ENCODE measurements at places on chromosomes 5 and 9.

- H3K27me3 ChIP-seq = no peaks in the 10 kb centered on the region
- H3K4me3 ChIP-seq = no peak overlapping the region
- DNase-seq = peak; percentile 93
- no peak overlapping the region for H3K27ac ChIP-seq
Measured at GRCh38 chr9:131773911-131774379, 34.1 kb upstream of the RAPGEF1 start.

DNA sequence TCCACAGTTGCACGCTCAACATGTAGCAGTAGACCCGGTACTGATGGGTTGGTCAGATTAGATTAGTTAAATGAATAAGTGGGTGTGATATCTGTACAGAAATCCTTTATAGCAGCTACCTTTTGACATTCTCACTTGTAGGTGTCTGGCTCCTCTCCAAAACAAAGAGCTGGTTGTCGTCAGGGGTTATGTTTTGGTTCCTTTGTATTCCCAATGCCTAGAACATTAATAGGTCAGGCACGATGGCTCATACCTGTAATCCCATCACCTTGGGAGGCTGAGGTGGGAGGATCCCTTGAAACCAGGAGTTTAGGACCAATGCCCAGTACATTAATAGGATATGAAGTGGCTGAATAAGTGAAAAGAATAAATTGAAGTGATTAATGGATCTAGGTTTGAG is 182.1 kb downstream of the SNCAIP start:
- H3K27ac ChIP-seq = no peak overlapping the region
- H3K36me3 ChIP-seq = no peaks in the 10 kb centered on the region
- DNase-seq = no peak
- no peak overlapping the region for H3K4me3 ChIP-seq
- H3K27me3 ChIP-seq = no peaks in the 10 kb centered on the region

DNA sequence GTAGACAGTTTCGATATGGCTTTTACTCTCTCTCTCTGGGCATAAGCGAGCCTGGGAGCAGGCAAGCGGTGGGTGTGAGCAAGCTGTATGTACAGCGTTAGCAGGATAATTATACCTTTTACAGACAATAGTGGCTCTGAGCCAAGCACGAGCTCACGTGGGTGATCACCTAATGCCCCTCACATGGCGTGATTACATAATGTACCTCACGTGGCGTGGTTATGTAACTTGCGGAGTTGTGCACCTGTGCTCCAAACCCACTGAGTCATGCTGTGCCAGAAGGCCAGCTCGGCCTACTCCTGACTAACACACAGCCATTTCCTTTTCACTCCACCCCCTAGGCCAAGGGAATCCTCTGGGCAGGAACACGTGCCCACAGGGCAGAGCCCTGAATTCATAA is 797.2 kb downstream of the EFNA5 start:
- no peaks in the 10 kb centered on the region for H3K36me3 ChIP-seq
- H3K27ac ChIP-seq = no peak overlapping the region
- no peaks in the 10 kb centered on the region for H3K4me1 ChIP-seq
- no peaks in the 10 kb centered on the region for H3K27me3 ChIP-seq

DNA sequence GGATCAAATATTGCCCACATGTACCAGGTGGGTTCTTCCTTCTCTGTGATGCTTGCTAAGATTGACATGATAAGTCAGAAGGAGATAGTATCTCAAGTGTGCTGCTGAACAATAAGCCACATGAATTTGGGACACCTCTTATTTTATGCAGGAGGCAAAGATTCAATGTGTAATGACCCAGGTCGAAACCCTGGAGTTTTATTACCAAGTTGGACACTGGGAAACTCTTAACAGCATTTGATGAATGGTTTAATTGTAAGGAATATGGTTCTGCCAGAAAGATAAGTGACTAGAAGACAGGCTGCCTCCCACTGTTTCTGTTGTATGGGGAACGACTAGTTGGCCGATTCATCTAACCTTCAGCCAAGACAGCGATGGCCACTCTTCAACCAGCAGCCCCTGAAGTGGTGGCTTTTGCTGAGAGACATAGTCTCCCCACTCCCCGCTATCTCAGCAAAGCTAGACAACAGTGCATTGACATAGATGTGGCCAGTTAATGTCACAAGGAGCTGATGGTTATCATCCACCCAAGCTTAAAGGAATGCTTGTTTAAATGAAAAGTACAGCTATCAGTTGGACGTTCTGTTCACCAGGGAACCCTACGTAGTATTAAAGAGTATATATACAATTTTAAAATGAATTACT is 407.7 kb downstream of the KDM4C start:
- H3K4me1 ChIP-seq = no peaks in the 10 kb centered on the region
- no peak overlapping the region for H3K27ac ChIP-seq
- no peak for DNase-seq
- H3K27me3 ChIP-seq = no peaks in the 10 kb centered on the region

DNA sequence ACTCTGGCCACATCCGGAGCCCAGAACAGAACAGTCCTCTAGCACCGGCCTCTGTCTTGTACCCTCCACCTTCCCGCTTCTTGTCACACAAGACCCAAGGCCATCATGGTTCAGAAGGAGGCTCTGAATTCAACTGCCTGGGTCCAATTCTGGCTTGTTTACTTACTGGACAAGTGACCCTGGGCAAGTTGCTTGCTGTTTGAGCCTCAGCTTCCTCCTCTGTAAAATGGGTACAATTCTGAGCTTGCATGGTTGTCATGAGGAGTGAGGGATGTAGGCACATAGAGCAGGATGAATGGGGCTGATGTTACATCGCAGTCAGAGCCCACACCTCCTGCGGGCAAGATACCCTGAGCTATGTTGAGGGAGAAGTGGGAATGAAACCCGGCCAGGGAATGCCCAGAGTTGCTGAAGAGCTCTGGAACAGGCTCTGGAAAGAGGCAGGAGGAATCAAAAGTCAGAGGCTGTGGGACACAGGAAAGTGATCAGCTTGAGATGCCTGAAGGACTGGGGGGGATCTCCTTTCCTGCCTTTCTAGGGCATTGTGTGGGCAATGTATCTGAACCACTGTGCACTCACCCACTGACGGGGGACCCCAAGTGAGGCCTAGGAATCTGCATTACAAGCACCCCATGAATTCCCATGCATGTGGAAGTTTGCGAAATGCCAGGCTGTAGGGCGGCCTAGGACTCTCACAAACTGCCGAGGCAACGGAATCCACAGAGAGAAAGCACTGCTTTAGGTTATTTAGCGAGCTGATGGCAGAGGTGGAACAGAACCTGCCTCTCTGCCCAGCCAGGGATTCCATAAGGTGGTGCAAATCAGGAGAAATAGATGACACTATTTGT is 29.4 kb upstream of the IL17B start:
- no peak overlapping the region for H3K4me3 ChIP-seq
- no peak overlapping the region for H3K27ac ChIP-seq
- H3K27me3 ChIP-seq = no peaks in the 10 kb centered on the region
- H3K36me3 ChIP-seq = no peaks in the 10 kb centered on the region
- DNase-seq = no peak

DNA sequence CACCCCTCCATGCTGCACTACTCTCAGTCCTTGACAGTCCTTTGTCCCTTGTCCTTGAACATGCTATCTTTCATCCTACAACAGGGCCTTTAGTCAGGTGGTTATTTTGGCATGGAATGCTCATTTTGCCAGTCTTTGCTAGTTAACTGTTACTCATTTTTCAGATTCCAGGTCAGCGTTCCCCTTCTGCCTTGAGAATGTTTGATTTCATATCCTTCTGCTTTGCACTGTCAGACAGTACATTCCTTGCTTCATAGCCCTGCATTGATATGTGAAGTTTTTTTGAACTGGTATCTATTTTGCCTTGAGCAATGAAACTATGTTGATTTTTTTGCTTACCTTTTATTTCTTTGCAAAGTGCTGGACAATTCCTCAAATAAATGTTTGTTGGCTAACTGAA is 638.2 kb upstream of the SEMA6A start:
- H3K36me3 ChIP-seq = no peaks in the 10 kb centered on the region
- H3K27me3 ChIP-seq = no peaks in the 10 kb centered on the region
- peaks cover 4% of the 10 kb centered on the region for H3K4me1 ChIP-seq
- H3K4me3 ChIP-seq = no peak overlapping the region
- H3K27ac ChIP-seq = no peak overlapping the region

GRCh38 chr9:15622318-15622971 is 69.6 kb downstream of the CCDC171 start:
- H3K27me3 ChIP-seq = no peaks in the 10 kb centered on the region

DNA sequence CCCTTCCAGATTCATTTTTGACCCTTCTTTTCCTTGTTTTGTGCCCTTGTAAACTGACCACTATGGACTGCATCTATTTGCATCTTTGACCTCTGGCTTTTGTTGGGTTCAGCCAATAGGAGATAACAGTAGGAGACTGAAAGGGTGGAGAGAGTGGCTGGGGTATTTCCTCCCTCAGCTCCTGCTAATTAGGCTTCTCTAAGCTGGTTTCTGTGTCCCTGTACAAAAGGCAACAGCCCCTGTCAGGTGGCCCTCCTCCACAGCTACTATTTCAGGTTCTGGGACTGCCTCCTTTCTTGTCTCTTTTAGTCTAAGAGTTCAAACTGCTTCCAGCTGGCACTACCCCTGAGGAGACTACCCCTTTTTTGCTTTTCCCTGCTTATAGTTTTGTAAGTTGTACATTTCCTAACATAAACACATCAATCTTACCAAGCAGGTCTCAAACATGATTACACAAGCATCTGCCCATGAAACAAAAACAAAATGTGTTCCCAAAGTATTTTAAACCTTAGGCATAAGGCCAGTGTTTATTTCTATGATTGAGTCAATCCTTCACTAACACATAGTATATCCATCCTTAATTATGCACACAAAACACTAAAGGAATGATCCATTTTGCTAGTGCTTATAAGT is 262.0 kb upstream of the TRPM3 start:
- no peaks in the 10 kb centered on the region for H3K27me3 ChIP-seq
- peaks cover 22% of the 10 kb centered on the region for H3K4me1 ChIP-seq
- peak overlapping the region; percentile 32 for H3K4me3 ChIP-seq
- H3K27ac ChIP-seq = peak overlapping the region; percentile 88

- H3K27ac ChIP-seq = no peak overlapping the region
- peaks cover 8% of the 10 kb centered on the region for H3K4me1 ChIP-seq
- no peaks in the 10 kb centered on the region for H3K36me3 ChIP-seq
- no peaks in the 10 kb centered on the region for H3K27me3 ChIP-seq
- DNase-seq = no peak
Measured at GRCh38 chr5:137891849-137892248, 2.6 kb downstream of the PKD2L2 start.

DNA sequence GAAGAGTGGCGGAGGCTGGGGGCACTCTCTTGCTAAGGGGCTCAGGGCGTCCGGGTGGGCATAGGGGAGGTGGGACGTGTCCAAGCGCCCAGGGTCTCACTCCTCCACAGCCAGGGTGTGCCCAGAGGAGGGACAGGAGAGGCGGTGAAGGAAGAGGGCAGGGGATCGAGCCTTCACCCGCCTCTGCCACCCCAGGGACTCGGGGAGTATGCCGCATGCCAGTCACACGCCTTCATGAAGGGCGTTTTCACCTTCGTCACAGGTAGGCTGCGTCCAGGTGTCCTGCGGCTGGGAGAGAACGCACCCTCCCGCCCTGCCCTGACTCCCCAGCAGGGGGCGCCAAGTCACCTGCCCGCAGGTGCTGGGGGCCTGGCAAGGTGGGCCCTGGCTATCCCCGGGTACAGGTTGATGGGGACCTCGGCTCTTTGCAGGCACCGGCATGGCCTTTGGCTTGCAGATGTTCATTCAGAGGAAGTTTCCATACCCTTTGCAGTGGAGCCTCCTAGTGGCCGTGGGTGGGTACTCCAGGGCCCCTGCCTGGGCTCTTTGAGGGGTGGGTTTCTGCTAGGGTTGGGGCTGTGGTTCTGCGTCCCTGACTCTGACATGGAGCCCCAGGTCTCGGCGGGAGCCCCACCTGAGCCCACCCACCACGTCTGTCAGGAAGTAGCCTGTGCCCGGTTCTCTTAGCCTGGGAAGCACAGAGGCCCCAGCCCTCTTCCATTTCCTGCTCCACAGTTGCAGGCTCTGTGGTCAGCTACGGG is 552 bp downstream of the TMEM141 start:
- H3K36me3 ChIP-seq = no peaks in the 10 kb centered on the region
- H3K27ac ChIP-seq = no peak overlapping the region
- H3K4me1 ChIP-seq = peaks cover 29% of the 10 kb centered on the region
- peaks cover 13% of the 10 kb centered on the region for H3K27me3 ChIP-seq

DNA sequence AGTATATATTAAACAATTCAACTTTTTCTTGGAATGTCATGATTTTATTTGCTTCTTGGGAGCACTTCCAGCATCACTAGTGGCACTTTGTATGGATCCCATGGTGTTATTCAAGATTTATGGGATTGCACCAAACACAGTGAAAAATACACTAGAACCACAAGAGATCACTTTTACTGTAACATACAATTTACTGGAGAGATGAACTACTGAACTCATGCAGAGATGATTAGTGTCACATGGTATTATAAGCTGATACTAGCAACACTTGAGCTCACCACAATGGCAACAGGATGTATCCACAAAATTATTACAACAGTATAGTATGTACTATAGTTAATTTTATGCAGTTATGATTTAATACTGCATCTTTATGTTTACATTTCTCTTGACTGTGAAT is 16.3 kb upstream of the SLC36A2 start:
- no peaks in the 10 kb centered on the region for H3K4me1 ChIP-seq
- H3K27ac ChIP-seq = no peak overlapping the region
- no peaks in the 10 kb centered on the region for H3K27me3 ChIP-seq
- DNase-seq = no peak
- no peaks in the 10 kb centered on the region for H3K36me3 ChIP-seq

- H3K4me3 ChIP-seq = no peak overlapping the region
- H3K36me3 ChIP-seq = peaks cover 3% of the 10 kb centered on the region
- H3K4me1 ChIP-seq = no peaks in the 10 kb centered on the region
Measured at GRCh38 chr5:67842806-67843205, 372.8 kb upstream of the PIK3R1 start.

GRCh38 chr9:8408575-8409190 is 609.1 kb upstream of the DMAC1 start:
- peak; percentile 5 for DNase-seq
- no peaks in the 10 kb centered on the region for H3K27me3 ChIP-seq
- H3K4me1 ChIP-seq = peaks cover 11% of the 10 kb centered on the region

GRCh38 chr9:109478665-109479380 is 19.3 kb downstream of the PTPN3 start:
- no peaks in the 10 kb centered on the region for H3K27me3 ChIP-seq
- no peak for DNase-seq
- H3K4me3 ChIP-seq = no peak overlapping the region

DNA sequence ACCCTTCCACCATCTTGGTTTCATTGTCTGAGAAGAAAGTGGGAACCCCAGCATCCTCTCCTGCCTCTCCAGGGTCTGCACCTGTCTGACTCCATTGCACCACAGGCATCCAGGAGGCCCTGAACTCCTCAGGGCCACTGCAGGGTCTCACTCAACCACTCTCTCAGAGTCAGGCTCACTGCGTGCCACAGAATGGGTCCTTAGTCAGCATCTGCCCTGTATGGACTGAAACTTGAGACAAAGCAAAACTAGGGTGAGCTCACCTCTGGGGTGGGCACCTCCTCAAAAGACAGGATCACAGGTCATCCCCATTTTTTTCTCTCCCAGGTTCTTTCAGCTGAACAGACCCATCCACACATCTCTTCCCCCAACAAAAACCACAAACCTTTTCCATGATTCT is 59.2 kb upstream of the CPEB4 start:
- no peak overlapping the region for H3K4me3 ChIP-seq
- no peaks in the 10 kb centered on the region for H3K27me3 ChIP-seq
- no peak overlapping the region for H3K27ac ChIP-seq
- no peaks in the 10 kb centered on the region for H3K36me3 ChIP-seq
- peaks cover 27% of the 10 kb centered on the region for H3K4me1 ChIP-seq
- no peak for DNase-seq

GRCh38 chr9:136499071-136499934 is 16.5 kb upstream of the SEC16A start:
- no peaks in the 10 kb centered on the region for H3K27me3 ChIP-seq
- no peak overlapping the region for H3K27ac ChIP-seq
- no peak overlapping the region for H3K4me3 ChIP-seq
- H3K36me3 ChIP-seq = no peaks in the 10 kb centered on the region
- H3K4me1 ChIP-seq = no peaks in the 10 kb centered on the region
